ENCODE measurements at places on chromosomes 1 and 21. TPM values are rescaled to one million over a fixed set of nuclear protein-coding genes. Genes with fewer than 3 reads are reported as not detected.

BSND gene
- not detected for total RNA-seq

CD1D gene
- not detected for total RNA-seq

THRAP3 gene
- 117 TPM for total RNA-seq

ADAM30 gene
- total RNA-seq, result not detected

CFHR2 gene
- total RNA-seq, result not detected

PDC gene
- total RNA-seq, result not detected

CFAP74 gene
- total RNA-seq, result not detected

TNFRSF18 gene
- total RNA-seq, result not detected

TRIM67 gene
- total RNA-seq, result 0.39 TPM

NHLH1 gene
- total RNA-seq, result 0.31 TPM

CD53 gene
- total RNA-seq, result not detected

CD1B gene
- not detected for total RNA-seq

RIPPLY3 gene
- 0.21 TPM for total RNA-seq

HUNK gene
- total RNA-seq, result 1.8 TPM

CFHR5 gene
- not detected for total RNA-seq

IQGAP3 gene
- 8.6 TPM for total RNA-seq

ADORA3 gene
- total RNA-seq, result not detected

CDA gene
- not detected for total RNA-seq

NUP210L gene
- not detected for total RNA-seq

ZBTB8B gene
- total RNA-seq, result 0.10 TPM

LCE1E gene
- total RNA-seq, result not detected

MRTO4 gene
- 22.4 TPM for total RNA-seq

TSPAN1 gene
- 0.68 TPM for total RNA-seq

PIGK gene
- 53.8 TPM for total RNA-seq

CIART gene
- 3.4 TPM for total RNA-seq

TTC24 gene
- not detected for total RNA-seq

HCRTR1 gene
- 0.50 TPM for total RNA-seq

ADGRB2 gene
- 8.2 TPM for total RNA-seq

KCTD3 gene
- total RNA-seq, result 33.0 TPM

CCDC30 gene
- 3.3 TPM for total RNA-seq

All from osteocyte (in vitro differentiated cells).